ENCODE measurements at places on chromosomes 12 and 14. TPM values are rescaled to one million over a fixed set of nuclear protein-coding genes. Genes with fewer than 3 reads are reported as not detected.

- no peaks in the 10 kb centered on the region for H3K4me1 ChIP-seq
- no peaks in the 10 kb centered on the region for H3K27me3 ChIP-seq
- no peak overlapping the region for H3K4me3 ChIP-seq
- no peak for DNase-seq
- H3K27ac ChIP-seq = no peak overlapping the region
These were observed 539.6 kb downstream of the MED13L start for GRCh38 chr12:115737895-115738294.

GRCh38 chr12:4855121-4855924 lies 54.4 kb upstream of the KCNA1 start:
- peaks cover 16% of the 10 kb centered on the region for H3K4me1 ChIP-seq
- H3K4me3 ChIP-seq = no peak overlapping the region
- H3K27ac ChIP-seq = no peak overlapping the region
- no peaks in the 10 kb centered on the region for H3K36me3 ChIP-seq
- peak; percentile 54 for DNase-seq

DNA sequence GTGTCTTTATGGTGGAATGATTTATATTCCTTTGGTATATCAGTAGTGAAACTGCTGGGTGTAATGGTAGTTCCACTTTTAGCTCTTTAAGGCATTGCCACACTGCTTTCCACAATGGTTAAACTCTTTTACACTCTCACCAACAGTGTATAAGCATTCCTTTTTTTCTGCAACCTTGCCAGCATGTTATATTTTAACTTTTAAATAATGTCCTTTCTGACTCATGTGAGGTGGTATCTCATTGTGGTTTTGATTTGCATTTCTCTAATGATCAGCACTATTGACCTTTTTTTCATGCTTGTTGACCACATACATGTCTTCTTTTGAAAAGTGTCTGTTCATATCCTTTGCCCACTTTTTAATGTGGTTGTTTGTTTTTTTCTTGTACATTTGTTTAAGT lies 142.5 kb downstream of the MSRB3 start:
- no peak overlapping the region for H3K27ac ChIP-seq
- no peaks in the 10 kb centered on the region for H3K27me3 ChIP-seq
- no peak overlapping the region for H3K4me3 ChIP-seq
- no peak for DNase-seq

DNA sequence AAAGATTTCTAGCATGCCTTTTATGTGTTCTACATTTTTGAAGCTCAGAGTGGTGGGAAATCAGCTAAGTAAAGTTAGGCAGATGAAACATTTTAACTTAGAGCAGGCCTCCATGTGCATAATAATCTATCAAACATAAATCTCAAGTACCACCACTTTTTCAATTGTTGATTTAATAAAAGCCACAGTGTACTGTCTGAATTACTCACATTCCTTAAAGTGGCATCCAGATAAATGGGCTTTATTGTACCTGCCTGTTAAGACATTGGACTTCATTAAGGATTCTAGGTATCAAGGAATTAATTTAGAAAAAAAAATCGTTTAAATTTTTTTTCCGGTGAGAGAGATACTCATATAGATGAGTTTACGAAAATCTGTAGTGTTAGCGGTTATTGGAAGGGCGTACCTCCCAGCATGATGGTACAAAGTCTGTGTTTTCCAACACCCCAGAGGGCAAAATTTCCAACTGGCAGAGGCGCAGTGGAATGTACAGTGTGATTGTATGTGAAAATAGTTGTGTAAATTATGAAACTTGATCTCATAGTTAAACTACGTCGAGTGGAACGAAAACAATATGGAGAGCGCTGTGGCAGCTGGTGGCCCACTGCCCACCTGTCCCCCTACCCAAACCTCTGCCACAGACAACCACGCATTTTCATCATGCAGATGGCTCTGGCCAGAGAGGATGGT lies 25.0 kb downstream of the ELK3 start:
- H3K36me3 ChIP-seq = peaks cover 29% of the 10 kb centered on the region
- no peak for DNase-seq
- H3K4me1 ChIP-seq = peaks cover 34% of the 10 kb centered on the region
- H3K27ac ChIP-seq = no peak overlapping the region

TEX52 gene
- total RNA-seq = not detected

VRTN gene
- total RNA-seq = not detected
